GM23338 (cell line): ENCODE measurements at places on chromosomes 7 and 10.
A peak's percentile ranks its signal among the peaks of the same experiment; 100 is the strongest.

DNA sequence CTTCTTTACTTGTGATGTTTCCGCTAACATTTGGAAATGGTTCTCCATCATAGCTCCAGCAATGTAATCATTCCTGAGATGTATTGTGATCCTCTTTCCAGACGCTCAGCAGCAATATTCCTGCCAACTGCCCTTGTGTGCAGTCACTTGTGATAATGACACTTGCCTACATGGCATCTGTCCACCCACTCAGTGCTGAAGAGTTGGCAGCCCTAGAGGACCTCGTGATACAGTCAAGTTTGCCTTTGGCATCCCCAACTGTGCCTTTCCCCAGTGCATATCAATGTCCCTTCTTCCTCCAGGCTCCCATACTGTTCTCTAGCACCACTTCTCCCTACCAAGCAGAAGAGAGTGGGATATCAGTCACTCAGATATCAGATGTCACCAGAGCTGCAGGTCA is 64.9 kb downstream of the MYOF start:
- no peak for DNase-seq

DNA sequence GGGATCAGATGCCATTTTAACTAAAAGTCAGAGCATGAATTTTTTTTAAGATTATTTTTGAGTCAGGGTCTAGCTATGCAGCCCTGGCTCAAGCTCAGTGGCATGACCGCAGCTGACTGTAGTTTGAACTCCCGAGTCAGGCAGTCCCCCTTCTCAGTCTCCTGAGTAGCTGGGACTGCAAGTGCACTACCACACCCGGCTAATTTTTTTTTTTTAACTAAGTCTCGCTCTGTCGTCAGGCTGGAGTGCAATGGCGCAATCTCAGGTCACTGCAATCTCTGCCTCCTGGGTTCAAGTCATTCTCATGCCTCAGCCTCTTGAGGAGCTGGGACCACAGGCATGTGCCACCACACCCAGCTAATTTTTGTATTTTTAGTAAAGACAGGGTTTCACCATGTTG is 7.8 kb downstream of the TAS2R41 start:
- no peak for DNase-seq

DNA sequence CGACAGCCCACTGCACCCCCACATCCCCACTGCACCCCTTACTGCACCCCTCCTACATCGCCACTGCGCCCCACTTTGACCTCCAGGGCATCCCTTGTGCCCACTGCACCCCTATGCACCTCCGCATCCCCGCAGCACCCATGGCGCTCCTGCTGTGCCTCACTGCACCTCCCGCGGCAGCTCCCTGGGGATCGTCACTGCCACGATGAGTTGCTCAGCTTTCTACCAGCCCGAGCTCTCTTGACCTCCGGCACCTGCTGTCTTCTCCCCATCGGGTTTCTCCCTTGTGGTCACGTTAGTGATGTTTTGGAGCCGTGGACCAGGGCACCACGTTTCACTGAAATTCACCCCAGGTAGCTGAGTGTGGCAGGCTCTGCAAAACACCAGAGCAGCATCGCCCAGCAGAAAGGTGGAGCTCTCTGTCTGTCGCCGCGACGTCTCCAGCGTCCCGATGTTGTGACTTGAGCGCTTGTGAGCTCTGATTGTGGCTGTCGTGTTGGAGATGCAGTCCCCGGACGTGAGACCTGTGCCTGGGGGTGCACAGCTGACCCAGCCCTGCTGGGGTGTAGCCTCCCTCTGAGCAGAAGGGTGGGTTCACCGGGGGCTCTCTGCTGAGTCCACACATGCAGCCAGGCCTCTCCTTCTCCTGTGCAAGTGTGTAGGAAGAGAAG is 147.7 kb downstream of the DNAJB6 start:
- DNase-seq: no peak

DNA sequence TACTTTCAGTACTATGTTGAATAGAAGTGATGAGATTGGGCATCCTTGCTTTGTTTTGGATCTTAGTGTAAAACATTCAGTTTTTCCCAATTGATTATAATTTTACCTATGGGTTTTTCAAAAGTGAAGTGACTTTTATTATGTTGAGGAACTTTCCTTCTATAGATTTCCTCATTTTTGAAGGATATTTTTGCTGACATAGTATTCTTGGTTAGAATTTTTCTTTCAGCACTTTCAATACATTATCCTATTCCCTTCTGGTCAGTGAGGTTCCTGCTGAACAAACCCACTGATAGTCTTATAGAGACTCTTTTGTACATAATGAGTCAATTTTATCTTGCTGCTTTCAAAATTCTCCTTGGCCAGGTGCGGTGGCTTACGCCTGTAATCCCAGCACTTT is 297.2 kb downstream of the SUGCT start:
- DNase-seq: no peak

DNA sequence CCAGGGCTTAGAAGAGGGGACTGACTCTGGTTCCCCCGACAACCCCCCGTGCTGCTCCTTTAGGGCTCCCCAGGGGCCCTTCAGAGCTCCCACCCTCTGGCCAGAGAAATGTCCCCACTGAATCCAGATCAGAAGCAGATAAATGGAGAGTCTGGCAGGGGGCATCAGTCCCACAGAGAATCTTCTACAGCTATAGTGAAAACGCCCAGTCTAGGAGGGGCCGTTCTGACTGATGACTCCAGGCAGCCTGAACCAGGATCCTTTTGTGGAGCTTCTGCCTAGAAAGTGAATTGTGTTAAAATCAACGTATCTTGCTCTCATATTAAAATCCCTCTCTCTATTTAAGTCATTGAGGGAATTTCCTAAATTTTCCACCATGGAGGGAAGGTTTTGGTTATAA is 471.4 kb downstream of the LRMDA start:
- DNase-seq: no peak

- no peak for DNase-seq
These were observed 1202.7 kb downstream of the SORCS3 start for GRCh38 chr10:105843786-105844185.

DNA sequence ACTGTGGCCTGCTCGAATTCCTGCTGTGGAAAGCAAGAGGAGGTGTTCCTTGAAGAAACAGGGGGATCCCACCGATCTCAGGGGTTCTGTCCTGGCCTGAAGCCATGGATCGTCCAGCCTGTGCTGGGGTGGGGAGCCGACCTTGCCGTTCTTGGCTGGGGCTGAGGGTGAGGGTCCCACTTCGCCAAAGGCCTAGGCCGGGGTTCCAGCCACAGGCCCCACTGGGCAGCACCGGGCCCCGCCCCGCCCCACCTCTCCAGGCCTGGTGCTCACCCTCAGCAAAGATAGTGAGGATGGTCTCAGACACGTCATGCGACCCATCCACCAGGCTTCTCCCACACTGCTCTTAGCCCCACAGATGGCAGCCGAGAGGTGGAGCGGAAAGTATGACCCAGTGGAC is 51.4 kb upstream of the ZNF716 start:
- DNase-seq: no peak

- DNase-seq: no peak
These were observed 82.4 kb upstream of the PDE1C start for GRCh38 chr7:32152576-32152975.

DNA sequence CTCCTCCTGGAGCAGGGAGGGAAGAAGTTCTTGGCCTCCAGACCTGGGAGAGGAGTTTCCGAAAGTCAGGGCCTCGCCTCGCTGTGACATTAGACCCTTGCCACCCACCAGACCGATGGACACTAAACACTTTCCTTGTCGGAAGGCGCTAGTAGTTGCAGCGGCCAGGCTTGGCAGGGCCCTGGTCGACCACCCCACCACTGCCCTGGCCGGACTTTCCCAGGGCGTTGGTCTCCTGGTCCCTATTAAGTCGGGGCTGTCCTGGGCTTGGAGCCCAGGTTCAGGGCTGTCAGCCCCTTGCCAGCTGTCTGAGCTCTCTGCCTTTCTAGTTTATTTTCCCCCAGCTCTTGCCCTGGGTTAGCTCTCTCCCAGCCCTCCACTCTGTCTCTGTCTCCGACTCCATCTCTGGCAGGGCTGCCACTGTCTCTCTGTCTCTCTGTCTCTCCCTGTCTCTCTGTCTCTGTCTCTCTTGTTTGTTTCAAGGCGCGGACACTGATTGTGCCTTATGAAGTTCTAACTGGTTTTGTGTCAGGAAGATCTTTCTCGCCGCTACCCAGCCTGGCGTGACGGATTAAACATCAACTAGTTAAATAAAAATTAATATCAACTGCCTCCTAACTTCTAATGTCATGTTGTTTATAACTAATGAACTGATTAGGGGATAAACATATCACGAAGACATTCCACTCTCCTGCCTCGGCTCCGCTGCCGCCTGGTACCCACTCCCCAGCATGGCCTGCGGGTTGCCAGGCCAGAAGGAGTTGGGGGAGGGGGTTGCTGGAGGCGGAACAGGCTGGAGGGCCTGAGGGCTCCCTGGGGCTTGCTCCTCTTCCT is 13.8 kb upstream of the PAX2 start:
- peak; percentile 71 for DNase-seq

DNA sequence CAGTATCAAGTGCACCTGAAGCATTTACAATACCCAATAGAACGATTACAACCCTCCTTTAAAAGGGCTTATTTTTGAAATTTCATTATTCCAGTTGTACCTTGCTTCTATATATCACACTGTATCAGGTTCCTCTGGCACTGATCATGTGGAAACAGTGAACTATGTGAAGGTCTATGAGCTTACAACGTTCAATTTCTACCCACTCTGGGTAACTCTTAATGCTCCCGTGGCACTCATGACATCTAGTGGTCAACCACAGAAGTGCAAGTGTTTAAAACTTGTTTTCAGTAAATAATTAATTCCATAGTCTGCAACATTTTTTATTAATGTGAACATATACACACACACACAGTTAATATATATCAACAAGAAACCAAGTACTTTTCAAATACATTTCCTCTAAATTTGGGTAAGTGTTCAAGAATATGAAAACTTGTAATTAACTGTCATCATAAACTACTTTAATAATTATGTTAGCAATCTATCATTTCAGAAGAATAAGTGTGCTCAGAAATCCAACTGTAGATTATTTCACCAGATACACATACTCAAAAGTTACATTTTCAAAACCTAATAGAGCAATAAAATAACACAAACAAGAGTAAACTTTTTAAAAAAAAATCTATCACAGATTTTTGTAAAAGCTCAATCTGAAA is 61.0 kb downstream of the MPP7 start:
- peak; percentile 73 for DNase-seq

DNA sequence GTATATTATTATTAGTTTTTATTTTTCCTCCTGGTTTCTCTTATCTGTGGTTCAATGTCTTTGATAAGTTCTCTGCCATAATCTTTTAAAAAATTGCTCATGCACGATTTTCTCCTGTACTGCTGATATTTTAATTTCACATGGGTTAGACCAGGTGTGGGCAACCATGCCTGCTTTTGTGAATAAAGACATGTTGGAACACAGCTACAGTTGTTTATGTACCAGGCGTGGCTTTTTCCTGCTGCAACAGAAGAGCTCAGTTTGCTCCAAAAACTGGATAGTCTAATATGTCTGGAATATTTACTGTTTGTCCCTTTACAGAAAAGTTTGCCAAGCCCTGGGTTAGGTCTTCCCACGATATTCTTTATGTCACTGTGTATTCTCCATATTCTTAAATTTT is 105.2 kb downstream of the VWC2 start:
- no peak for DNase-seq

DNA sequence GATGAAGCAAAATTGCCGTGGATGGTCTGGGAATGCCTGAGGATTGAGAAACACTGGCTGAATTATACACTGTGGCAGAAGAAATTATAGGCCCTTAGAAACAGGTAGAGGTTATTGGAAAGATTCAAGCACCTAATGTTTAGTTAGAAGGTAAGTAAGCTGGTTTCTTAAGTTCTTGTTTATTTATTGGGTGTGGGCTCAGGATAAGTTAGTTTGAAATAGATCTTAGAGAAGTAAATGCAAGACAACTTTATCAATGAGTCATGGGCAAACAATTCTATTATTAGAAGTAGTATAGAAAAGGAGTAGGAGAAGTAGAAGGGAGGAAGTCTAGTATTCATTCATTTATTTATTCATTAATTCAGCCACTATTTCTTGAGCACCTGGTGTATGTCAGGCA is 96.5 kb downstream of the KAT6B start:
- no peak for DNase-seq

- DNase-seq: no peak
These were observed 17.1 kb upstream of the SCIN start for GRCh38 chr7:12553416-12553815.

- DNase-seq: no peak
These were observed 292.2 kb upstream of the ZWINT start for GRCh38 chr10:56653289-56653688.

GRCh38 chr10:13765641-13766341 is 179.0 kb downstream of the PRPF18 start:
- DNase-seq: no peak

DNA sequence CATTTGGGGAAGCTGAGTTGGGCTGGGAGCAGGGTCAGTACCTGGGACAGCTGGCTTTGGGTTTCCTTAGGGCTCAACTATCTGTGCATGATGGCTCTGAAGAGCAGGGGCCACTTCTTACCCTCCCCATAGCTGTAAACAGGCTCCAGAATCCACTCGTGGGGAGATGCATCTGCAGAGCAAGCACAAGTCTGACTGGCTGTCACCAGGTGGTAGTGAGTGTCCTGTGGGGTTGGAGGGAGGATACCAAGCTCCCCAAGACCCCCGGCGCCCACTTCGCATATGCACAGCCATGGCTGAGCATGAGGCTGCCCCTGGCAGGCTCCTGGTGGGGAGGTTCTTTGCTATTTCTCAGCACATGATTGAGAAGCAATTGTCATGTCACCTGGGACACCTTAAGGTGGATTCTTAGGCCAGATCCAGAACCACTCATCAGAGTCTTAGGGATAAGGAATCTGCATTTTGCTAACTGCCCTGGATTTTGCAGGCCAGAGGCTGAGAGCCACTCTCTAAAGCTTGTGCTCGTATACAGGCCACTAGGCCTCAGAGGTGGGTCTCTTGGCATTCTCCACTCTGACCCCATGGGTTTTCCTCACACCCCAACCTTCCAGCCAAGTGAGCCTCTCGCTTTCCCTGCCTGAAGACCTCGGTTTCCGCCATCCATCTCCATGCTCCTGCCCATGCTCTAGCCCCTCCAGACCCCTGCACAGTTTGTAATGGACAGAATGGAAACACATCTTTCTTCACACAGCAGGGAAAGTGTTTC is 53.7 kb downstream of the ADCY1 start:
- no peak for DNase-seq

DNA sequence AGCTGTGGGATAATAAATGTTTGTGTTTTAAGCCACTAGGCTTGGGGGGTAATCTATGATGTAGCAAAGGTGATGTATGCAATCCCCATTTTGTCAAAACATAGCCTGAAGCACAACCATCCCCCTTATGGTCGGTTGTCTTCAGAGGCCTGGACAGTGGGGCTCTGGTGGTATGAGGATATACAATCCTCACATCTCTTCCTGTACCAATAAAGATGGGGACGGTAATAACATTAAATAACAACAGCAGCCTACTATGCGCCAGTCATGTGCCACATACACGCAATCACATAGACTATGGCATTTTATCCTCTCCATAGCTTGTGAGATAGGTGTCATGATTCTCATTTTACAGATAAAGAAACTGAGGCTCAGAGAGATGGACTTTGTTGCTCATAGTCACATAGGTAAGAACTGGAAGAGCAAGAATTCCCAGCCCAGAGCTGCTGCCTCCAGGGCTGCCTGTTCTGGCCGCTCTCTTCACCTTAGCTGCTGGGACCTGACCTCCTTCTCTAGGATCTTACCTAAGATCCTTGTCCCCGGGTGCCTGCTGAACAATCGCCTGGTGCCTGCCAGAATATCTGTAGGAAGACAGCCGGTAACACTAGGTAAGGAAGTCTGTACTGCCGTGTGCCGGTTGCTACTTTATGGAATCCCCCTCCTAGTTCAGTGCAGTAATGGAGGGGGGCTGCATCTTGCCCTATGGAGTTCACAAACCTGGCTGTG is 108.6 kb downstream of the ARHGAP22 start:
- no peak for DNase-seq

GRCh38 chr10:90326498-90327267 is 531.2 kb downstream of the HTR7 start:
- no peak for DNase-seq

GRCh38 chr7:73515178-73515577 is 6.9 kb downstream of the BAZ1B start:
- peak; percentile 41 for DNase-seq
